ENCODE measurements at places on chromosomes 16 and 17. TPM values are rescaled to one million over a fixed set of nuclear protein-coding genes. Genes with fewer than 3 reads are reported as not detected.

GRCh38 chr16:68823401-68824135, 19.8 kb upstream of the TANGO6 start:
- peak; percentile 37 for DNase-seq

LRRC37B gene
- total RNA-seq, result 7.9 TPM

- DNase-seq, result no peak
Observed at GRCh38 chr16:642189-643049, 791 bp downstream of the MCRIP2 start.

DNA sequence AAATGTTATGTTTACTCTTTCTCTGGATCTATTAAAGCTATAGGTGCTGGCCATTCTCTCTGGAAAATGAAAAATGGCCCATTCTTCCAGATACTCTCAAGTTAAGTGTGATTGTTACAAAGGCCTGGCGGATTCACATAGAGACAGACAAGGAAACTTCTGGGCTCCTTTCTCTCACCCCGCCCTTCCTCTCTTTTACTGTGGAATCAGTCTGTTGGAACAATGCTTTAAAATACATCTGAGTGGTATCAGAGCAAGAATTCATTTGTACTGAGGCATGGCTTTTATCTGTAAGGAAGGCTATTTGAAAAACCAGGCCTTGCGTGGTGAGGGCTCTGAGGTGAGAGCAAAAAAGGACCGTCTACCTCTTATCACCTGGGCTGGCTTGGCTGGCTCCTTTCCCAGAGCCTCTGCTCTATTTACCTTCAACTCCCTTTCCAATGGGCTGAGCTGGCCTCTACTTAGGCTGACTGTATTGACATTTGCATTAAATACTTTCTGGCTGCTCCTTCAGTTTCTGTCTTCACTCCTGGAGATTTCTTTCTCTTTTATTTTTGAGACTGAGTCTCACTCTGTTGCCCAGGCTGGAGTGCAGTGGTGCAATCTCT, 274.0 kb downstream of the PHKB start:
- DNase-seq, result no peak

GRCh38 chr17:35038453-35038852, 25.1 kb downstream of the RFFL start:
- no peak for DNase-seq

Measured in H4 (cell line).